ENCODE measurements at places on chromosomes 1 and 21.

DNA sequence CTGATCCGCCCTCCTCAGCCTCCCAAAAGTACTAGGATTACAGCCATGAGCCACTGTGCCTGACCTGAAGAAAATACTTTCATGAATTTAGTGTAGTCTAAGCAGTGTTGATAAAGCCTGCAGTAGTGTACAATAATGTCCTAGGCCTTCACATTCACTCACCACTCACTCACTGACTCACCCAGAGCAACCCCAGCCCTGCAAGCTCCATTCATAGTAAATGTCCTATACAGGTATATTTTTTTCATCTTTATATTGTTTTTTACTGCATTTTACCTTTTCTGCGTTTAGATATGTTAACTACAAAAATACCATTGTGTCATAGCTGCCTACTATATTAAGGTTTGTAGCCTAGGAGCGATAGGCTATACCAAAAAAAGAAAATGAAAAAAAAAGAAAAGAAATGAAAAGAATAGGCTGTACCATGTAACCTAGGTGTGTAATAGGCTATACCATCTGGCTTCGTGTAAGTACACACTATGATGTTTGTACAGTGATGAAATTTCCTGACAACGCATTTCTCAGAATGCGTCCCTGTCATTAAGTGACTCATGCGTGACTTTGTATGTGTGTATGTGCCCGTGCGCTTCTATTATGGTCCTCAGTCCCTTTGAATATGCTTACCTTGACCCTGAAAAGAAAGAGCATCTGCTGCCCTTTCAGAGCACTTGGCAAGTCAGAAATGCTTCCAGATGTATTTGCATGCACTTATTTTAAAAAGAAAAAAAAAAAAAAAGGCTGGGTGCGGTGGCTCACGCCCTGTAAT is 9.2 kb upstream of the SLAMF8 start:
- no peak overlapping the region for H3K4me3 ChIP-seq
- no peak for DNase-seq
- no peak overlapping the region for H3K27ac ChIP-seq
- H3K4me1 ChIP-seq, result no peaks in the 10 kb centered on the region
- no peaks in the 10 kb centered on the region for H3K27me3 ChIP-seq

- H3K4me3 ChIP-seq, result no peak overlapping the region
- no peaks in the 10 kb centered on the region for H3K27me3 ChIP-seq
- DNase-seq, result peak; percentile 58
- peak overlapping the region; percentile 77 for H3K27ac ChIP-seq
- H3K36me3 ChIP-seq, result no peaks in the 10 kb centered on the region
- H3K4me1 ChIP-seq, result no peaks in the 10 kb centered on the region
Measured at GRCh38 chr1:24391882-24392603, 21.5 kb downstream of the STPG1 start.

- no peak overlapping the region for H3K27ac ChIP-seq
- no peaks in the 10 kb centered on the region for H3K36me3 ChIP-seq
- no peak overlapping the region for H3K4me3 ChIP-seq
Measured at GRCh38 chr1:6511561-6512244, 20.2 kb upstream of the PLEKHG5 start.

DNA sequence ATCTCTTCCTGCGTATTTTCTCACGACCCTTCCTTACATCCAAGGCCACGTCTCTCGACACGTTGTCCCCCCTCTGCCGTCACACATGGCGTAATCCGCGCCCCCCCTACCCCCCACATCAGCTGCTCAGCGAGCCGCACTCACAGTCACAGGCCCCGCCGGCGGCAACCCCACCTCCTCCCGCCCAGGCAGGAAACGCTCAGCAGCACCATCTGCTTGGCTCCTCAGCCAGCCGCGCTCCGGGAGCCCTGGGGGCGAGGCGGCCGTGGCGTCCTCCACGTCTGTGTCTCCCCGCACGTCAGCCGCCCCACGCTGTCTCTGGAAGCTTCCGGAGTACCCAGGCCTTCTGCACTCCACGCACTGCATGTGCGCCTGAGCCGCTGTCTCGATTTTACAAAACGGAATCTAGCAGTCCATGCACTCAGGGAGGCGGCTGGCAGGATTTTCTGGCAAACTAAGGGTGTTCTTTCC is 64.6 kb downstream of the SIK1 start:
- H3K4me3 ChIP-seq, result peak overlapping the region; percentile 38
- peak overlapping the region; percentile 85 for H3K27ac ChIP-seq
- no peaks in the 10 kb centered on the region for H3K27me3 ChIP-seq
